ENCODE measurements at places on chromosomes 6 and 20. TPM values are rescaled to one million over a fixed set of nuclear protein-coding genes. Genes with fewer than 3 reads are reported as not detected.

DNA sequence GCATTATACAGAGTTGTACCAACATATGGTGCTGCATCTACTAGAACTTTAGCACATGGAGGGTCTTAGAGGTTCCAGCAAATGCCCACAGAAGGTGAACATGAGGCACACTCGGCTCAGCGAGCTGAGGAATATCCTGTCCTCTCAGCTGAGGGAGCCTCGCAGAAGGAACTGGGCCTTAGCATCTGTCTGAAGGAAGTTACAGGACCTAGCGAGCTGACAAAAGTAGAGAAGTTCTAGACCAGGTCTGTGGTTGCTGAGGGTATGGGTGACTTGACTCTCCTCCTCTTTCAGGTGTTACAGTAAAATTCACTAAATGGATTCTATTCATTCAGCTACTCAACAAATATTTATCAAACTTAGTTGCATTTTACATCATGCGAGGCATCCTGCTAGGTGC, 157.2 kb downstream of the ZDHHC14 start:
- no peak for DNase-seq

- DNase-seq, result no peak
These were observed 51.8 kb downstream of the HECA start for GRCh38 chr6:139186692-139187091.

DNA sequence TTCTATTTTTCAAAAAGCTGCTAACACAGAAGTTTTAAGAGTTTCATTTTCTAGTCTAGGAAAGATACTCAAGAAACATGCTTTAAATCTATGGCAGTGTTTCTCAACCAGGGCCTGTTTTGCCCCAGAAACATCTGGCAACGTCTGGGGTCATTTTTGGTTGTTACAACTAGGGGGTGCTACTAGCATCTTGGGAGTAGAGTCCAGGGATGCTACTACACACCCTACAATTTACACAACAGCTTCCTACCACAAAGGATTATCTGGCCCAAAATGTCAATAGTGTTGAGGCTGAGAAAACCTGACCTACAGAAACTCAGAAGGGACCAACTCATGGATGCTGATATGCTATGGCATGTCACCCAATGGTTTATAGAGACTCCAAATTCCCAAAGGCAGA, 24.4 kb downstream of the SERAC1 start:
- DNase-seq, result peak; percentile 26

GRCh38 chr6:134010400-134010799, 42.0 kb downstream of the SLC2A12 start:
- no peak for DNase-seq

DNA sequence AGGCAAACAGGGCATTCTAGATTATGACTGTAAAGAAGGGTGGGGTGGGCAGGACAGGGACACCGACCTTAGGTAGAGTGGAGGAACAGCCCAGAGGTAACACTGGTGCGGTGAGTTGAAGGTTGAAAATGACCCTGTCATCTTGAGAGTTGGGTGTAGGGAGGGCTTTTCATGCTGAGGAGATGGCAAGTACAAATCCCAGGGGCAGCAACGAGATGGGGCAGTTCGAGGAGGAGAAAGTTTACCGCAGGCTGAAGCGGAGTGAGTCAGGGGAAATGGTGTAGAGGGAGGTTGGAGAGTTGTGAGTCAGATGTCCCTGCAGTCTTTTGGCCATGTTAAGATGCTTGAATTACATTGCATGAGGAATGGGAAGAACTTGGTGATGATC, 101.1 kb downstream of the HIVEP1 start:
- DNase-seq, result peak; percentile 80

GRCh38 chr6:54873599-54873998, 27.0 kb downstream of the FAM83B start:
- no peak for DNase-seq

KCNK15 gene
- total RNA-seq, result 0.17 TPM

RBM24 gene
- total RNA-seq, result 3.4 TPM

POLR1H gene
- total RNA-seq, result 39.1 TPM

CST5 gene
- total RNA-seq, result not detected

KIF25 gene
- not detected for total RNA-seq

VSX1 gene
- total RNA-seq, result not detected
